HEK293T (cell line): ENCODE measurements at places on chromosomes 2 and 18.

DNA sequence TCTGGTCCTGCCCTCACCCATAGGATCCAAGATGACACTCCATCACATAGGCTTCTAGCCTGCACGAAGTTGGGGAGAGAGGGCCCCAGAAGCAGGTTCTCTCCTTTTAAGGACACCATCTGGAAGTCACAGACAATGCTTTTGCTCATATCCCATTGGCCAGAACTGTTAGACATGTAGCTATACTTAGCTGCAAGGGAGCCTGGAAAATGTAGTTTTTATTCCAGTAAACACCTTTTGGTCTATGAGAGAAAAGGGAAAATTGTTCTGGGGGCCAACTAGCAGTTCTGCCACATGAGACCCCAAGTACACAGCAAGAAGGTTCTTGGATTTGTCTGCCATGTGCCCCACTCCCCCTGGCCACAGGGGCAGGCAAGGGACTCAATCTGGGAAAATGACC is 206.1 kb downstream of the ZFP36L2 start:
- no peak for DNase-seq

GRCh38 chr2:120476141-120476540 is 130.2 kb downstream of the INHBB start:
- DNase-seq = no peak

DNA sequence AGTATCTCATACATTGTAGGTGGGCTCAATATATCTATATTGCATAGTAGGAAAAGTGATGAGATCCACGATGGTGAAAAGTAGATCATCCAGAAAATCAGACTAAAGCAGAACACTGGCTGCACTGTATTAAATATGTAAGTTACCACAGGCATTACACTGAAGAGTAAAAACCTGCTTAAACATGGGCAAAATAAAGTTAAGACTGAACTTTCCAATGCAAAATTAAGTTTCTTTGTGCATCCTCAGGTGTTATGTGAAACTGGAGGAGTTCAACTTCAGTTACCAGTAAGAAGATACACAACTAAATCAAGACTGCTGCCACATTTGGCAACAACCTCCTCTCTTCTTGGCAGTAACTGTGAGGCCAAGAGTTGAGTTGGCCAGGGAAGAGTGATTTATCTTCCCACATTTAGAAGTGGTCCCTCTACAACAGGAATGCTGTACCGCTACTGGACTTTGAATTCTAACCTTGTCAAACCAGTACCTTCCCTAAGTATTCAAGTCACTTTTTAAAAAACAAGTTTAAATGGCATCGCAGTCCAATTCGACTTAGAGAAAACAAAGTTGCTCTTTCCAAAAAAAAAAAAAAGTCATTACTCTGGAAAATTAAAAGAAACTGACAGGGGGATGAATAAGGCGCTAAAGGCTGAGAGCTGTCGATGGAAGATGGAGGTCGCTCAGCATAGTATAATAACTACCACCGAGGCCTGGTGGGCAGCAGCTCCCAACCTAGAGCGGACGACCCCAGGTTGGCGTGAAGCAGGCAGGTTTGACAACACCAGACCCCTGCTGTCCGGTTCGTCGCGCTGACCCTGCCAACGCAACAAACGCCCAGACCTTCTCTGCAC is 1.1 kb downstream of the MAP4K3 start:
- no peak for DNase-seq

GRCh38 chr18:7117390-7118355 is at the start of gene LAMA1:
TSS of gene LAMA1 (minus strand) at chr18:7117797. CDS start at chr18:7117720, 77 bp downstream.
- DNase-seq = peak; percentile 54

DNA sequence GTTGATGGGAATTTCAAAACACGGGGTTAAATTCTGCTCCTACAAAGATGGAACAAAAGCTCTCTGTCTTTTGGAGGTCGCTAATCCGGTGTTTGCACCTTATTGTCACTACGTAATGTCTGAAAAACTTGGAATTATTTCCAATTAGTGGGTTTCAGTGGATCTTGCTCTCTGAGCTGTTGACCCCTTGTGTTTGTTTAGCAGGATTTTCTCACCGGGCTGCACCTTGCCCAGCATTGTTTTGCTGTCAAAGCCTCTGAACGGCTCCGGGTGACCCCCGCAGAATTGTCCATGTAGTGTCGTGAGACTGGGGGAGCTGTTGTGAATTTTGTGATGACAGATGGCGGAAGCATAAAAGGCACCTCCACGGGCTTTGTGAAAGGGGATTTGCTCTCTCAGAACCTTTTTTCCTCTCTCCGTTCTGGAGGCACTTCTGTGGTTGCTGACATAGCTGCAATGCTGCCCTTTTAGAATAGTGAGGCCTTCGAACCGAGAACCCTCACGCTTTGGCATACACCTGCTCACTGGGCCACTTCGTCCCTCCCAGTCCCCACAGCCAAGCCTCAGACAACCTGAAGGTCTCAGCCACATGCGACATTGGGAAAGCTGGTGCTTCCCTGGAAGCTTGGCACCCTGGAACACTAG is 129.4 kb downstream of the ACOXL start:
- no peak for DNase-seq

- no peak for DNase-seq
Observed at GRCh38 chr18:37948471-37948870, 382.9 kb upstream of the CELF4 start.

DNA sequence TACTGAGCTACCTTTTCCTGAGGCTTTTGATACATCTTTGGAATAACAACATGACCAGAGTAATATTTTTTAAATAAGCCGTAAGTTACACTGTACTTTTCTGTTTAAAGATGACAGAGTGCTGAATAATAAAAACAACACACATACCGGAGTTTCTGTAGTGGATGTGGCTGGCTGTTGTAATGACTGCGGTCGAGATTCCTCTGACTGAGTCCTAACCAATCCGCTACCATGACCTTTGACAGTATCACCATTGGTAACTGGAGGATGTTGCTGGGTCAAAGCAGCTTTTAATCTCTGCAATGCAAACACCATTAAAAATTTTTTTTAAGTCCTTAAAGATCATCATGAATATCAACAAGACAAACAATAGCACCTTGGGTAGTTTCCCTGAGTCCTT is 70.7 kb downstream of the ATF2 start:
- no peak for DNase-seq

DNA sequence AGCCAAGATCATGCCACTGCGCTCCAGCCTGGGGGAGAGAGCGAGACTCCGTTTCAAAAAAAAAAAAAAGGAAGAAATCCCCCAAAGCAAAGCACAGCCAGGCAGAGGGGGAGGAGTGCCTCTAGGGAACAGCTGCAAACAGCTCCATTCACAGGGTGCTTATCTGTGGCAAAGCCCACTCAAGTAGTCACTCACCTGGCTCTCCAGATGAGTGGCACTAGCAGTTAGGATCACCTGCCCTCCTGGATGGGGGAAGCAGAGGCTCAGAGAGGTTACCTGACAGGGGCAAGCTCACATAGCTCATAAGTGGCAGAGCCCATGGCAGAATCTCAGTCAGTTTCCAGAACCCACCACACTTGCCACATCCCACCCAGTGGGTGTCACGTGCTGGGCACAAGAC is 30.3 kb downstream of the TFCP2L1 start:
- no peak for DNase-seq

- no peak for DNase-seq
Observed at GRCh38 chr2:5510082-5510481, 182.1 kb upstream of the SOX11 start.

GRCh38 chr2:101516823-101517690 is 42.1 kb upstream of the RFX8 start:
- no peak for DNase-seq

DNA sequence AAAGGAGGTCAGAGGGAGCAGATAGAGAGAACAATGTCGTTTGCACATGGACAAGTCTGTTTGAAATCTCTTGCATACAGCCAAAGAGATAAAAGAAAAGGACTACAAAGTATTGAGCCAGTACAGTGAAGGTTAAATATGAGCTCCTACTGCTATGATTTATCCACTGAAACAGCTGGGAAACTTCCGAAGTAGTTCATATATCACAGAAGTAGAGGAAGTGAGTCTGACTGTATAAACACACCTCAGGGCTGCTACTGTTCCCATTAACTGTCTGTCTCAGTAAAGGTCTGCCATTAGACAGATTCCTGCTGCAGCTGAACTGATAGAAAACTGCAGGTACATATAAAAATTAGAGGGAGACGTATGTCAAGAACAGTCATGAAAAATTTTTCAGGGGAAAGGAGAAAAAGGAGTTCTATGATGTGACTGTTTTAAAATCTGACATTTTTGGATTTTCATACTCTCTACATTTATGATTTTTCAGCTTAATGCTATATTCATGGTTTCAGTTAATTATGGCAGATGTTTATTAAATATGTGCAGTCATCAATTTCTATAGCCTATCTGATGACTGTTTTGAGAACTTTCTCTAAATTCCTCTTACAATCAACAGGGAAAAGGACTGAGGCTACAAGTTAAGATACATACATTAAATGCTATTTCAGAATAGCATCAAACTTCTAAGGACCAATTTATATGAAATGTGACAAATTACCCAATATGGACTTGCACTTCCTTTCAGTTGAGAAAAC is 364.7 kb downstream of the ERBB4 start:
- no peak for DNase-seq

- no peak for DNase-seq
Observed at GRCh38 chr2:178009813-178010212, 62.8 kb downstream of the PDE11A start.

- no peak for DNase-seq
Observed at GRCh38 chr2:25160376-25160775, 8.0 kb downstream of the POMC start.

- no peak for DNase-seq
Observed at GRCh38 chr18:24086082-24086481, 52.8 kb upstream of the CABYR start.

GRCh38 chr2:74441170-74441689 is 507 bp downstream of the RTKN start:
- DNase-seq = no peak

DNA sequence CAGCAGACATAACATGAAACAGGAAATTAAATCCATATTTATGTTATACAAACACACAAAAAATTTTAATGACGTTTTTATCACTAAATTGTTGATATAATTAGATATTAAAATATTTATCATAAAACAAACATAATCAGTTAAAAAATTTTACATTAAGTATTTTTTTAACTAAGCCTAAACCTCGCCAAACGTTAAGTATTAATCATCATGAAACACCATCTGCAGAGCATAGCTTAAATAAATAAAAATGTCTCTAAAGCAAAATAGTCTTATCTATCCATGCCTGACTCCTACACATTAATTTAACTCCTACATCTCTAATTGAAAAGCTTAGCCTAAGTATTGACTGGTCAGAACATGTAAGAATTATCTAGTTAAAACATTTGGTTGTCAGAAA is 271.6 kb upstream of the RND3 start:
- no peak for DNase-seq

DNA sequence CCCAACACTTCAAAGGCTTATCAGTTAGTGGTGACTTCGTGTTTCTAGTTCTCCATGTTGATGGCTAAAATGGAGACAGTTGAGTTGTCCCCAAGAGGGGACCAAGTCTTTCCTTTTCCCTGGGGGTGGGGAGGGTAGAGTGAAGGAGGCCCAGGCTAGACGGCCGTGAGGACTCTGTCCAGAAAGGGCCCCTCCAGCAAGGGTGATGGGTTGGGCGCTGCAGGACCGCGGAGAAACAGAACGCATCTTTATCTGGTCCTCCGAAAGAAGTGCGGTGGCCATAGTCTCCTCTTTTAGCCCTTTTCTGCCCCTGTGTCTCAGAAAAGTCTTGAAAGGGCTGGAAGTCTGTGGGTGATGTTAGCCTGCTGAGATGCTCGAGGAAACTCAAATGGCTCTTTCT is 153.2 kb downstream of the GLI2 start:
- no peak for DNase-seq

DNA sequence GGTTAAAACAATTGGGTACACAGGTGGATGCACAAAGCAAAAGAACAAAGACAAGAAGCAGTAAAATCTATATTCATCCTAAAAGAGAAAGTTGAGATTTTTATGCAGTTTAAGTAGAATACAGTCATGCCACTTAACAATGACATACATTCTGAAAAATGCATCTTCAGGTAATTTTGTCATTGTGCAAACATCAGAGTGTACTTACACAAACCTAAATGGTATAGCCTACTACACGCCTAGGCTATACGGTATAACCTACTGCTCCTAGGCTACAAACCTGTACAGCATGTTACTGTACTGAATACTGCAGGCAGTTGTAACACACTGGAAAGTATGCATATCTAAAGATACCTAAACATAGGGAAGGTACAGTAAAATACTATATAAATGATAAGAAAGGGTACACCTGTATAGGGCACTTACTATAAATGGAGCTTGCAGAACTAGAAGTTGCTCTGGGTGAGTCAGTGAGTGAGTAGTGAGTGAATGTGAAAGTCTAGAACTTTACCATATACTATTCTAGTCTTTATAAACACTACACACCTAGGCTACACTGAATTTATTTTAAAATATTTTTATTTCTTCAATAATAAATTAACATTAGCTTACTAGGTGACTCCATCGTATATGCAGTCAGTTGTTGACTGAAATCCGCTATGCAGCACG is 132.9 kb downstream of the BARD1 start:
- DNase-seq = no peak

DNA sequence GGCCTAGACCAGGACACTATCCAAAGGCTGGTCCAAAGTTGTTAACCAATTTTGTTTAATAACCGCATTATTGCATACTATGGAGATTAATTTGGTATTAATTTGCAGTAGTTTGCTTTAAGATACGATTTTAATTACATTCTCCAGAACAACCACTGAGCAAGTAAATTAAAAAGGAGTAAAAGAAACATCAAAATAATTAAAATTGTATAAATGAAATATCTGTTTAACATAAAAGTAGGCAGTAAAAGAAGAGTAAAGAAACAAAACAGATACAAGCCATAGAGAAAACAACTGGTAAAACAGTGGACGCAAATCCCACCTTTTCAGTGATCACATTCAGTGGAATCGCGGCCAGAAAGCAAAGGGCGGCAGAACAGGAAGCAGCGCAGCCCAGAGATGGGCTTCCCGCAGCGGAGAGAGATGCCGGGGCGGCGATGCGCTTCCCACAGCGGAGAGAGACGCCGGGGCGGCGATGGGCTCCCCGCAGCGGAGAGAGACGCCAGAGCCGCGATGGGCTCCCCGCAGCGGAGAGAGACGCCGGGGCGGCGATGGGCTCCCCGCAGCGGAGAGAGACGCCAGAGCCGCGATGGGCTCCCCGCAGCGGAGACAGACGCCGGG is 176.8 kb downstream of the RTP5 start:
- DNase-seq = no peak

- DNase-seq = no peak
Observed at GRCh38 chr2:10861765-10862164, 49.2 kb upstream of the PDIA6 start.

DNA sequence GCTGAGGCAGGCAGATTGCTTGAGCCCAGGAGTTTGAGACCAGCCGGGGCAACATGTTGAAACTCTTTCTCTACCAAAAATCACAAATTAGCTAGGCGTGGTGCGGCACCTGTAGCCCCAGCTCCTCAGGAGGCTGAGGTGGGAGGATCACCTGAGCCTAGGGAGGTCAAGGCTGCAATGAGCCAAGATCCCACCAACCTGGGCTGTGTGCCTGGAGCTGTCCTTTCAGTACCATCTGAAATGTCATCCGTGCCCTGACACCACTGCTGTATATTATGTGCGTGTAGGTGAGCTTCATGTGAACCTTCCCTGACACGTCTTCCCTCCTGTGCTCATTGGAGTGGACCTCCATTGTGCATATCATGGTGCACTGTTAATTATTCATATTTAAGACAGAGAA is 84.8 kb upstream of the HNRNPA3 start:
- no peak for DNase-seq

- DNase-seq = no peak
Observed at GRCh38 chr2:181672255-181673008, 7.9 kb downstream of the NEUROD1 start.

- no peak for DNase-seq
Observed at GRCh38 chr2:19332503-19332902, 25.9 kb downstream of the OSR1 start.
